Activated naive CD4-positive, alpha-beta T cell treated with anti-CD3 and anti-CD28 coated beads, Interleukin-2, amount 50 U/mL, for 16 hours (primary cell): ENCODE measurements at places on chromosomes 12 and 14.

- no peak for DNase-seq
Observed at GRCh38 chr14:73887694-73888459, 1.2 kb downstream of the ZNF410 start.

DNA sequence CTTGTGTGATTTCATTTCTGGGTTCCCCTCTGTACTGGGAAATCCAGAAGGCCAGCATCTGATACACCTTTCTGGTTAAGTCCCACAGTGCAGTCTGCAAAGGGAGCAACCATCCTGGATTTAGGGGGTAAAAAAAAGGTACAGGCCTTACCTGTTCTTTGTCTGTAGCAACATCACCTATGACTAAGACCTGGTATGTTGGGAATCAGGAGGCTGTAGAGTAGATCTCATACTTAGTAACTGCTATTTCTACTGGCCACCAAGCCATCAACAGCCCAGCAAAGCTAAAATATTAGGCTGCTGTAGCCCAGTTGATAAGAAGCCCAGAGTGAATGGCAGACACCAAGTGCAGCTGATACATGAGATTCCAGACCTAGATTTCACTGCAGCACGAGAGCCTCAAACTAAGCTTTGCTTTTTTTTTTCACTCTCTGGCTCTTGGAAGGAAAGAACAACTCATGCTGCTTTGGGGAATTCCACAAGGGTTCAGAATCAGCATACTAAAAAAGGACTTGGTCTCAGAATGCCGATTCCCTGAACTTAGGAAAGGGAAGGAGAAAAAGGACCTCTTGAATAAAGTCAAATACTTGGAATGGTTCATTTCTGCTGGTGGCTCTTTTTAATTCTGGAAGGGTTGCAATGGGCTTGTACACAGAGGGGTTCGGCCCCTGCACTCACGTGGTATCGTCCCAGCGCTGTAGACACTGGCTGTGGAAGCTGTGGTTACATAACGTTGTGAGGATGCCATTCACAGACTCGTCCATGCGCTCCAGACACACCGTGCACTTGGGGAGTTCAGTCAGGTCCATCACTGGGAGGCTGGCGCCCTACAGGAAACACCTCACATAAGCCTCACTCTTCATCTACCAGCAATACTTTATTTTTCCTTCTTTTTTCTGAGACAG, 20.5 kb downstream of the BRAP start:
- DNase-seq, result no peak

GRCh38 chr12:100345020-100345767, 11.7 kb upstream of the SLC17A8 start:
- no peak for DNase-seq

DNA sequence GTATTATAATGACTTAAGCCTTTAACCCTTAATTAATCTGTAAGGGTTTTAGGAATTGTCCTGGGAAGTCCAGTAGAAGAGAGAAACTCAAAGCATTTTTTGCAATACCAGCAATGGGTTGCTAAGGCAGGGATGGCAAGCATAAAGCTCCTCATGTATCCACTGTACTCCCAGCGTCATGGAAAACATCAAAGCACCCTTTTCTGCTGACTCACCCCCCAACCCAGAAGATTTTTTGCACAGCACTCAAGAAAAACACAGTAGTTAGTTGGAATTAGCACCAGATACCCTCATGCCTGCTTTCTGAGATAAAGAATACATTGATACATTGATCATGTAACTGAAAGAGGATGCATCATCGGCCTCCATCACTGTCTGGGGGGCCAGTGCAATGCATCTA, 199.1 kb upstream of the CNOT2 start:
- no peak for DNase-seq

DNA sequence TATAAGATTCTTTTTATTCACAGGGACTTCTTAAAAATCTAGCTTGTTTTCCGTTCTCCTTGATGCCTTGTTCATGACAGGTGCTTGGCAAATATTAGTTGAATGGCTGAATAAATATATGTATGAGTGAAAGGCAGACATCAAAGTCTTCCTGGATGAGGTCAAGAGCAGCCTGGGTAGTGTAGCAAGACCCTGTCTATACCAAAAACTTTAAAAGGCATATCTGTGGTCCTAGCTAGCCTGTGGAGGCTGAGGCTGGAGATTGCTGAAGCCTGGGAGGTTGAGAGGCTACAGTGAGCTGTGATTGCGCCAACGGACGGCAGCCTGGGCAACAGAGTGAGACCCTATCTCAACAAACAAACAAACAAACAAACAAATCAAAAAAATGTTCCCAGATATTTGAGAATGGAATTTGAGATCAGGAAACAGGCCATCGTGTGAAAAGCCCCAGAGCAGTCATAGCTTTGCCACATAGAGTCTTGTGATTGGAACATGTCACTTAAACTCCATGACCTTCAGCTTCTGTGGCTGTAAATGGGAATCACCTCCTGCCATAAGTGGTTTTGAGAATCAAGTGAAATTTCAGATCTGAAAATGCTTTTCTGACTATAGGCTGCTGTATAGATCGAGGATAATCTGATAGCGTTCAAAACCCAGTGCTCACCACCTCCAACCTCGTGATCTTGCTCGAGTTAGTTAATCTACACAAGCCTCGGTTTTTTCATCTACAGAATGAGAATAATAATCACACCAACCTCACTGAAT, 64.3 kb downstream of the ZFP36L1 start:
- DNase-seq, result no peak

GRCh38 chr12:45234139-45234865, 18.4 kb downstream of the ANO6 start:
- no peak for DNase-seq
